ENCODE measurements at places on chromosomes 3 and 15.

GRCh38 chr3:11195201-11195600 lies 40.9 kb downstream of the HRH1 start:
- ATAC-seq, result no peak

GRCh38 chr3:127712461-127712860 lies 39.7 kb downstream of the ABTB1 start:
- ATAC-seq, result no peak

- ATAC-seq, result peak; percentile 88
Measured at GRCh38 chr3:111859974-111860859, 1.2 kb downstream of the PHLDB2 start.

DNA sequence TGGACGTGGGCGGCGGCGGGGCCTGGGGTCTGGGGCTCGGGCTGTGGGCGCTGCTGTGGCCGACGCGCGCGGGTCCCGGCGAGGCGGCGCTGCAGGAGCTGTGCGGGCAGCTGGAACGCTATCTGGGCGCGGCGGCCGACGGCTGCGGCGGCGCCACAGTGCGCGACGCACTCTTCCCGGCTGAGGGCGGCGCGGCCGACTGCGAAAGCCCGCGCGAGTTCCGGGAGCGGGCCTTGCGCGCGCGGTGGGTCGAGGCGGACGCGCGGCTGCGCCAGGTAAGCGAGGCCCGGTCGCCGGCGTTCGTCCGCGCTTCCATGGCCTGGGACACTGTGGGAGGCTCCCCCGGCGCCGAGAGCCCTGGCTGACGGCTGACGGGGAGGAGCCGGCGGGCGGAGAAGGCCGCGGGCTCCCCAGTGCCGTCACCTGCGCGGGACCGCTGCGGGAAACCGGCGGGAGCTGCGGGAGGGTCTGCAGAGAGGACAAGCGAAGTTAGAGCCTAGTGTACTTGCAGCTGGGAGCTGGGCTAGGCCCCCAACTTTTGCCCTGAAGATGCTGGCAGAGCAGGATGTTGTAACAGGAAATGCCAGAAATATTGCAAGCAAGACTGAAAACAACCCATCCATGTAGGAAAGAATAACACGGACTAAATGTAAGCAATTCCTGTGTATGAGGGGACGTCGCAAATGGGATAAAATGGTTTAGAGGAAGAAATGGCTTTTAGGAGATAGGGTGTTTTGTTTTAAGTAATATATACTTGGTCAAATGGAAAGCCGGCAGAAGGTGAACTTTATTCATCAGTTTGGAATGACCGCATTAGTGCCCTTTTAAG lies 847 bp downstream of the WHAMM start:
- peak; percentile 57 for ATAC-seq

DNA sequence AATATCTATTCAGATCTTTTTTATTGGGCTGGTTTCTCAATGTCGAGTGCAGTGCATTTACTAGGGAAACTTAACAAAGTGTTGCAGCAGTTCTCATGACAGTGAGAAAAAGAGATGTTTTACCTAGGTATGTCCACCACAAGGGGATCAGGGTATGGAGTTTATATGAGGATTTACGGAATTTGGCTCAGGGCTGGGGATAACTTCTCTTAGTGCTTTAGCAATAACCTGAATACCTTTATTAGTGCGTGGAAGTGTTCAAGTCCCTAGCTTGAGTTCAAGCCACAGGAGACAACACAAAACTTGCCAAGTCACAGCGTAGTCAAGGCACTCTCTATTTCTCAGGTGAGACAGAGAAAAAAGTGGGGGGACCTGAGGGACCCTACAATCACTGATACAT lies 3.9 kb upstream of the CCR3 start:
- ATAC-seq, result no peak

GRCh38 chr3:40557575-40558161 lies 32.9 kb downstream of the ZNF621 start:
- ATAC-seq, result no peak

- ATAC-seq, result peak; percentile 86
Measured at GRCh38 chr3:73520931-73521461, 103.7 kb downstream of the PDZRN3 start.

DNA sequence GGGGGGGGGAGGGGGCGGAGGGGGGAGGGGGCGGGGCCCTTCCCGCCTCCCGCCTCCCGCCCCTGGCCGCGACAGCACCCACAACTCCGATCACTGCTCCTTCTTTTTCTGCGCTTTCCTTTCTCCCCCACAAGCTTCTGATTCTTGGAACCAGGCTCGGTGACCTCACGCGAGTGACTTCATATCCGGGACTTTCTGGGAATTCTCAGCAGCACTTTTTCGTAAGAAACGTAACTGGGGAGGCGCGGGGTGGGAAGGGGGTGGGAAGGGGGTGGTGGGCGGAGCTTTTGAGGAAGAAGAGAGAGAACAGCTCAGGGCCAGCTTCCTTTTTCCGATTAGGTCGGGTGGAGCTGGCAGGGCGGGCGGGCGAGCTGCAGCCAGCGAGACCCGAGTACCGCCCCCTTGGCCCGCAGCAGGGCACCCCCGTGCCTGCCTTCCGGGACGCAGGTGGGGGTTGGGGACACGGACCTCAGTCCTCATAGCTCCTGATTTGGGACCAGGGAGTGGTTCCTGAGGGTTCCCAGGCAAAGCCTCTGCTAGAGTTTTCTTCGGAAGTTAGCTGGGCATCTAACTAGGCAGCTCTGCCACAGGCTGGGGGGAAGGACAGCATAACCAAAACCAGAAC lies 14.6 kb downstream of the XIRP1 start:
- ATAC-seq, result peak; percentile 49

GRCh38 chr15:31352911-31353811 lies 26.5 kb downstream of the KLF13 start:
- peak; percentile 6 for ATAC-seq

DNA sequence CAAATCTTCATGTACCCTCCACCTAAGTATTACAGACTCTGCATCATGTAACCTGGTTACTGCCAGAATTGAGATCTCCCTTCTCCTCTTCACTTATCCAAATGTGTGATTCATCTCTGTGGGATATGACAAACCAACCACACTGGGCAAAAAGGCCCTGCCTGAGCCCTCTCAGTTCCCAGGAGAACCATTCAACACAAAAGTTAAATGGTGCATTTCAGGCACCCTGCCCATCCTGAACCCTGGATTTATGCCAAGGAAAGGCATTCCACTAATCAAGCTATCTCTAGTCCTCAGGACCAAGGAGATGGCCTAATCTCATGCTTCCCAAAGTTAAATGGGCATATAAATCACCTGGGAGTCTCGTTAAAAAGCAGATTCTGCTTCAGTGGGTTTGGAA lies 108.5 kb downstream of the TNIK start:
- peak; percentile 30 for ATAC-seq

DNA sequence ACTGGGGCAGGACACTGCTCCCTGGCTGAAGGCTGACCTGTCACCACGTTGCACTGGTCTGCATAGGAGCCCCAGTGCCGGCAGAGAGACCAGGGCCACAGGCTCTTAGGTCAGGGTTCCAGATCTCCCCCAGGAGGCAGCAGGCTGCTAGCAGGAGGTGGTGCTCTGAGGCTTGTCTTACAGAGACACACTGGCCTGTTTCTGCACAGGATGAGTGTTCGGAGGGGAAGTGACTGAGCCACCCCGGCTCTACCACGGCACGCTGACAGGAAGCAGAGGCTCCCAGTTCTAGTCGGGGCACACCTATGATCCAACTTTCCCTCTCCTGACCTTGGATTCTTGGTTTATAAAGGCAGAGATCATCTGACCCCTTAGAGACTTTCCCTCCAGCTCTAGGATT lies 8.6 kb downstream of the FBXL22 start:
- ATAC-seq, result no peak

- ATAC-seq, result peak; percentile 10
Measured at GRCh38 chr15:90351479-90352106, 491 bp upstream of the ZNF774 start.

DNA sequence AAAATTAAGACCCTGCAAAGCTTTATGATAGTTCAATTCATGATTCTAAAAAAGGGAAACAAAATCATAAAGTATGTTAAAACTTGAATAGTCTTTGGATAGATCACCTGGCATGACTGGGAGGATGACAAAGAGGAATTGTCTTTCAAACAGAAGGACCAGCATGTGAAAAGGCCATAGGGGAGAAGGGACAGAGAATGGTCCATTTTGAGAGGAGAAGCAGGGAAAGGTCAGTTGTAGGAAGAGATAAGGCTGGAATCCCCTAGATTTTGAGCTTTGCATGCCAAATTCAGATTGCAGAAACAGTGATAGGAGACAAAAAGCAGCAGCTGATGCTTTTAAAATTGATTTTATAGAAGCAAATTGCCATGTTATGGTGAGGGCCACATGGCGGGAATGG lies 12.7 kb downstream of the PROS1 start:
- no peak for ATAC-seq

DNA sequence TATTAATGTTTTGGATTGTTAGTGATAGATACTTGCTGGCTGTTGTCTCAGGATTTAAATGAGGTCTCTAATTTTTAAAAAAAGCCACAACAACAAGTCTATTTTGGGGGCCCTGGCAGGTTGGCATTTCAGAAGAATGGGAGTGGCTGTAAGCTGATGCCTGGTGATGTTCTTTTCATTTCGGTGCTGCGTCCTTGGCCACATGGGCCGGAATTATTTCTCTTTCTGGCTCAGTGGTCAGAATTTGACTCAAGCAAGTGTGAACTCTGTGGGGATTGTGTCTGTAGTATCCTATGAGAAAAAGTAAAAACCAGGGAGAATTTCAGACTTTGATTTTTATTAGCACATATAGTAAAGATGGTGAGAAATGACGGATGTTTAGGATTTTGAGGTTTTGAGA lies 203.0 kb downstream of the AKAP13 start:
- no peak for ATAC-seq

DNA sequence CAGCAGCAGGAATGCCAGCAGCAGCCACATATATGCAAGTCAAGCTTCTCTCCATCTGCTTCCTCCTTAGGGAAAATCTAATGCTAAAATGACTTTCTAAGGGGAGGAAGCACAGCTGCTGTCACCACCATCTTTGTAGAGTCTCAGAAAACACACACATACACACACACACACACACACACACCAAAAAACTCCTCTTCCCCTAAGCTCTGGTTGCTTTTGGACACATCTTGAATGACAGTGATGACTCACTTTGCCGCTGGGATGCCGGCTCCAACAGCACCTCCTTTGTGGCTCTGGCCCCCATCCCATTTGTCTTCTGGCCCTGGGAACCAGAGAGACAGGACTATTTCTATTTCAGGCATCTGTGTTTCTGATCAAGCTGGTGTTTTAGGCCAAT lies 124.8 kb upstream of the GOLIM4 start:
- no peak for ATAC-seq

- no peak for ATAC-seq
Measured at GRCh38 chr3:41007399-41007798, 191.9 kb upstream of the CTNNB1 start.

DNA sequence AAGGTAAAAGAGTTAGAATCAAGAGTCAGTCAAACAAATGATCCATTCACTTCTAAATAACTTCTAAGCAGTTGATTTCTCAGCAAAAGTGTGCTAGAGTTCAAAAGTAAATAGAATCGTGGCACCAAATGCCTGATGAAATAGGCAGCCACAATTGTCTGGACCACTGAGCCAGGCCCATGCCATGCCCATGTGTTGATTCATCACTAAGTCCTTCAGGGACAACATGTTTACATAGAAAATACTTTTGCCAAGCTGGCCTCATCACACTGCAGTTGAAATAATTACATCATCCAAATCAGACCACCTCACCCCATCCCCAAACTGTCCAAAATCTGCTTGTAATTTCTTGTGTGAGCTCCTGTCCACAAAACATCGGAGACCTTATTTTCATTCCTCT lies 216.3 kb downstream of the IGSF11 start:
- no peak for ATAC-seq

DNA sequence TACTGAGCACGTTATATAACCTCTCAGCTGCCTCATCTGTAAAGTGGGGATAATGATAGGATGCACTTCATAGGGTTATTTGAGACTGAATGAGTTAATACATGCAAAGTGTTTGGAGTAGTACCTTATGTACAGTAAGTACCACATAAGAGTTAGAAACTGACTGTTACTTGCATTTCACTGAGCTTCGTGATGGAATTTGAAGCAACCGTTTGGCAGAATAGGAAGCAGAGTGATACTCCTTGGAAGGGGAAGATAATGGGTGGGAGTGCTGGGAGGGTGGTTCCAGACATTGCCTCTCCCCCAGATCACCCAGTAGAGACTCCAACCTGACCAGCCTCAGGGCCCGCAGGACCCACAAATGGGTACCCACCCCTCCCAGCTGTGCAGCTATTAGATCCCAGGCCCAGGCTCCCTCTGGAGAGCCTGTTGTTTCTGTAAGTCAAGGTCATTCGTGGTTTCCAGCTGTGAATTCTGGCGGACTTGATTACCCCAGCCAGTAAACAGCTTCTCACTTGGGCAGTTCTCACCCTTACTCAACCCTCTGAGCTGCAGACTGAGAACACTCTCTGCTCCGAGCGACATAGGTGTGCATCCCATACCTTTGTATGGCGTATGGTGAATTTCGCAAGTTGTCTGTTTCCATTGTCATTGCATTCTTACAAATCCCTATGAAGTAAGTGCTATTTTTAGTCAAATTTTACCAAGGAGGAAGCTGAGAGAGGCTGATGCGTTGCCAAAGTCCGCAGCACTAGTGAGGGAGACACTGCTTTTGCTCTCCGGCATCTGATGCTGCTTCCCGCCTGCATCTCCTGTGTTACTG lies 11.1 kb downstream of the ALPK3 start:
- no peak for ATAC-seq

DNA sequence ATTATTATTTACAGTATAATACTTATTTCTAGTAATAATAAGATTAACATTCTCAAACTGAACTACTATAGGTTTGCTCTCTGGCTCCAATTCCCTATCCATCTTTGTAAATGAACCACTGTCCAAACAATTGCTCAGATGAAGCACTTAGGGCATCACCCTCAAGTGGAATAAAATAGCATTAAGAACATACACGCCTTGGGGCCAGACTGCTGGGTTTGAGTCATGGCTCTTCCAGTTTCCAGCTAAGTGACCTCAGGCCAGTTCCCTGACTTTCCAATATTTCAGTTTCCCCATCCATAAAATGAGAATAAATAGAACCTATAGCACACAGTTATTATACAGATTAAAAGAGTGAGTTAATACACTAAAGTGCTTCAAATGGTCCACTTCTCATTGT lies 507.2 kb downstream of the MAGI1 start:
- no peak for ATAC-seq

GRCh38 chr15:95405447-95405846 lies 925.1 kb upstream of the NR2F2 start:
- ATAC-seq, result no peak

DNA sequence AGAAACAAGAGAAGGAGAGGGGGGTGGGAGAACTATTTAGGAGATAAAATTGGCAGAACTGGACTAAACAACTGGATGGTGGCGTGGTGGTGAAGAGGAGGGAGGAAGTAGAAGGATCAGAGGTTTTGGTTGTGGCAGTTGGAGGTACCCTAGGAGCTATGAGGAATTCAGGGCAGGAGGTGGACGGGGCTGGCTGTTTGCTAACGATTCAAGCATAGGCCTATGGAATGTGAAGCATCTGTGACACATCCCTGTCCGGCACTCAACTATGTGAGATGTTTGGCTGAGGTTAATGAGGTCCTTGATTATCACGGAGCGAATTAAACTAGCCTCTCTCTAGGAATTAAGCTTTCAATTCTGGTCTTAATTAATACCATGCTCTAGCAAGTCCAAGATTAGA lies 13.5 kb downstream of the TARS3 start:
- ATAC-seq, result no peak

GRCh38 chr3:10648181-10648580 lies 142.8 kb upstream of the ATP2B2 start:
- no peak for ATAC-seq
